ENCODE measurements at places on chromosomes 1 and 21.

DNA sequence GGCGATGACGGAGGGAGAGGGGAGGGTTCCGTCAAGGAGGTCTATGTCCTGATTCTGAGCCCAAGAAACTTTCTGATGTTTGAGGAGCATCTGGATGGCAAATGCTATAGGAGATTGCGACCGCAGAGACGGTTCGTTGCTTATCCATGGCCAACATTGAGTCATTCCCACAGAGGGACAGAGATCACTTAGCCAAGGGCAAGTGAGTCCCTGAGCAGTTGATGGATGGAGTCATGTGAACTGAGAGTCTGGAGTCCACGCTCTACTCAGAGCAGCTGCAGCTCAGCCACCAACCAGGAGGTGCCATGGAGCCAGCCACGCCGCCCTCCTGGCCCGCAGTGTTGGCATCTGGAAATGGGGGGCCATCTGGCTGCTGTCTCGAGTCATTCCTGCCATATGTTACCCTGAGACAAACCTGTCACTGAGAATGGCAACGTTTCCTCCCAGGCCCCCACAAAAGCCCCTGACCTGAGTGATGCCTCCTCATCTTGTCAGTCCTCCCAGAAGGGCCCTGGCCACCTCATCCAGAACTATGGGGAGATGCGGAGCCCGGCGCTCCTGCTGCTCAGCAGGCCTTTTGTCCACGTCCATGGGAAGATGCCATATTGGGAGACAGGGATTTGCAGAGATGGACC, 58.6 kb downstream of the ATP5PO start:
- DNase-seq = no peak

DNA sequence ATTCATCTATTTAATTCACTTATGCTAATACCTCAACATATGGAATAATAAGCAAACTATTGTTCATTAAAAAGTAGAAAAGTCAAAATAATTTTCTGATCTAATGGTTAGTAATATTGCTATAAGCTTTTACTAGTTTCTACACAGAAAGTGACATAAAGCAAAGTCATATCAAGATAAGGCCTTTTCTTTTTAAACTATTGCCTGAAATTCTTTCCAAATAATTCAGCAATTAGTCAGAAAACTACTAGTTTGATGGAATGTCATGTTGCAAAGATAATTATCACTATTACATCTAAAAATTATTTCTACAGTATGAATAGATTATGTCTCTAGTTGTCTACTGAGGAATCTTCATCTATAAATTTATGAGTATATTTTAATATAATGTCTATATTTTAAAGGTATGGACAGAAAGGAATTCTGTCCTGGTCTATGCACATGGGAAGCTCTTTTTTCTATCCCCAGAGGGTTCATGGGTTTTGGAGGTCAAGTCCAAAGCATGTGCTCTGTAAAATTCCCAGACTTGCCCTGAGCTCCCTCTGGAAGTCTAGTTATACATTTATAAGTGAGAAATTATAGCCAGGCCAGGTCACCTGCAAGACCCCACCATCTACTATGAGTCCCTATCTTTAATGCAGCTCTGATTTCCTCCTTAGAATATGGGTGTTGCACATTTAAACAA, 84.6 kb upstream of the DPYD start:
- no peak for DNase-seq

DNA sequence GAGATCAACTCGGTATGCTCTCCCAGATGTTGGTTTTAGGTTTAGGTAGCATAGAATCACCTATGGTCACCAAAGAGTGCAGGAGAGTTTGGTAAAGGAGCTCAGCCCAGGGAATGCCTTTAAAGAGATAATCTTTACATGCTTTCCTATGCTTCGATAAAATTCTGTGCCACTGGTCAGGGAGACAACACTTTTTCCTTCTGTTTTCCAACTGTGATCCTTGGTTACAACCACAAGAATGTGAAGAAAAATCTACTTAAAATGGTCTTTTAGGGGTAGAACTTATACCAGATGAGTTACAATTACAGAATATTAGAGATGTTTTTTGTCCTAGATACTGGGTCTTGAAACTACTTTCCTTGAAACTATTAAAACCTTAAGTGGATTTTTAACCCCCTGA, 895.6 kb downstream of the TTLL7 start:
- no peak for DNase-seq

DNA sequence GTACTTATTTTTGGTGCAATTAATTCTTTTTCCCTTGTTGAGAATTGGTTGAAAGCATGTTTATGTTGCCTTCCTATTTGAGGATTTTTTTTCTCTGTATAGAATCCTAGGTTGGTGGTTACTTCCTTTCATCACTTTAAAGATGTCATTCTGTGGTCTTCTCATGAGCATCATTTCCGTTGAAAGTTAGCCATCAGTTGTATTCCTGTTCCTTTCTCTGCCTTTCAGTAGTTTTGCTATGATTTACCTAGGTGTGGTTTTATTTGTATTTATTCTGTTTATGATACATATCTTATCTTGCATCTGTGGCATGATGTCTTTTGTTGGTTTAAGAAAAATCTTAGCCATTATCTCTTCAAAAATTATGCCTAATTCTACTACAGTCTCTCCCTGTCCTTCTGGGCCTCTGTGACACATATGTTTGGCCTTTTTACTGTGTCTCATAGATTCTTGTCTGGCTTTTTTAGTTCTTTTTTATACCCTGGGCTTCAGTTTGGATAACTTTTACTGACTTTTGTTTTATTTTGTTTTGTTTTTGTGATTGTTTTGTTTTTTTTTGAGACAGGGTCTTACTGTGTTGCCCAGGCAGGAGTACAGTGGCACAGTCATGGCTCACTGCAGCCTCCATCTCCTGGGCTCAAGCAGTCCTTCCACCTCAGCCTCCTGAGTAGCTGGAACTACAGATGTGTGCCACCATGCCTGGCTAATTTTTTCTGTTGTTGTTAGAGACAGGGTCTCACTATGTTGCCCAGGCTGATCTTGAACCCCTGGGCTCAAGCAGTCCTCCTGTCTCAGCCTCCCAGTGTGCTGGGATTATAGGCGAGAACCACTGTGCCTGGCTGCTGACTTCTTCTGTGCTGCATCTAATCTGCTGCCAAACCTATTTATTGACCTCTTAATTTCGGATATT, 24.1 kb downstream of the PTGFRN start:
- no peak for DNase-seq

GRCh38 chr1:240155605-240156004, 63.9 kb downstream of the FMN2 start:
- no peak for DNase-seq

GRCh38 chr1:107590900-107591622, 373.9 kb downstream of the VAV3 start:
- no peak for DNase-seq
